CD4-positive, alpha-beta T cell treated with Interleukin-15 for 4 hours (primary cell): ENCODE measurements at places on chromosomes 16 and 17.

DNA sequence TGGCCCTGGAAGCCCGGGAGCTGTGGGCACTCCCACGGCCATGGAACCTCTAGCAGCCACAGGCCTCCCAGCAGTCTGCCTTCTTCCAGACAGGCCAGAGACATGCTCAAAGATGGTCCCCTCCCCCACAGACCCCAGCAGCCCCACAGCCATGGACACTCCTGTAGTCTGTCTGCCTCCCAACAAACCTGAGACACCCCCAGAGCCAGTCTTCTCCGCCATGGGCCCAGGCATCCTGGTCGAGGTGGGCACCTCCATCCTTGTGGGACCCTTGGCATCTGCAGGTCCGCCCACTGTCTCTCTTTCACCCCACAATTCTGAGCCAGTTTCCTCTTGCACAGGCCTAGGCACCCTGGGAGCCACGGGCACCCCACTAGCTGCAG is 3.1 kb downstream of the KIAA0753 start:
- no peak for DNase-seq

GRCh38 chr17:31680126-31680525 is 178.9 kb downstream of the COPRS start:
- DNase-seq, result peak; percentile 4

DNA sequence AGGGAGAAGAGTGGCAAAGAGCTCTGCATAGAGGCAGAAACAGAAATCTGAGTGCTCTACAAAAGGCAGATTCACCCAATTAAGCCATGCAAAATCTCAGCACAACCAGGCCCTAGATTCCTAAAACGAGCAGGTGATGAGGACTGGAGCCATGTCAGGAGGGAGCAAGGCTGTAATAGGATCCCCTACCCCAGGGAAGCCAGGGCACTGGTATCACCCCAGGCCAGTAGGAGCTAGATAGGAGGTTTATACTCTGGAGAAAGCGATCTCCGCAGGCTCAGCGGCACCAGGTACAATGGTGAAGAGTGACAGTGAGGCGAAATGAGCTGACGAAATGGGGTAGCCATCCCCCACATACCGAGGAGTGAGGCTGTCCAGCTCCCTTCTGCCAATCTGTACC is 171.5 kb downstream of the PARN start:
- DNase-seq, result no peak

DNA sequence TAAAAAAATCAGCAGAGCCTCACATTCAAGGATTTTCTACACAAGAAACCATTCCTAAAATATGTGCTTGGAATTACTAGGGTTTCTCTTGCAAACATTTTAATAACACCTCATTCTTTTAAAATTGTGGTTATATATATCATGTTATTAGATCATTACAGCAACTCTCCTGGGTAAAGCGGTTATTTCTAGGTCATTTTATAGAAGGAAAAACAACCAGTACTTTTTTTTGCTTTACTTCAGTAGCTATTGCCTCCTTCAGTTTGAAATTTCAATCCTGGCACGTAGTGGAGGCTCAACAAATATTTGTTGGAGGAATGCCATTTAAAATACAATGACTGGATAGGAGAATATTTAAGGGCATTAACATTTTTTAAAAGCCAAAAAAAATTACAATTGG is 220.6 kb downstream of the CDRT15L2 start:
- DNase-seq, result no peak

GRCh38 chr16:15617901-15618300 is 25.1 kb downstream of the MARF1 start:
- no peak for DNase-seq

DNA sequence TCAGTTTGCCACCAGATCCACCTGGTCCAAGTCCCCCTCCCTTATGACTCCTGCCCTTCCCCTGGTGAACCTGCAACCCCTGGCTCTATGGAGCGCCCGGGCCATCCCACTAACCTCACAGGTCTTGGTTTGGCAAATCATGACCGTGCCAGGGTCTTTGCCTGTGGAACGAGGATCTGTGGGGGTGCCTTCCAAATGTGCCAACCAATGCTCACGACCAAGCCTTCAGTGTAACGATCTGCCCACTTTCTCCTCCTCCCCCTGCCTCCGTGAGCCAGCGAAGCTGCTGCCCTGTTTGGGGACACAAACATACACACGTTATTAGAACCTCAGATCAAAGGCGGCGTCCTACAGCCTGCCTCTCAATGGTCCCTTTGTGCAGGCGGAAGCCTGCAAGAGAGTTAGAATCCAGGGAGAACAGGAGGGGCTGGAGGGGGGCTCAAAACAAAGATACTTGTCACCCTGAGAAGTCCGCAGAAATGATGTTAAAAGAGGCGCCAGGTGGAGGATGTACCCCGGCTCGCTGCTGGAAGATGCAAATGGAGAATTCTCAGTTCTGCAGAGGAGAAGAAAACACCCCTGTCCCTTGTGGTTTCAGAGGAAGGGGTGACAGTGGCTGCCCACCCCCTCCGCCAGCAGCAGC is 9.0 kb upstream of the NKD1 start:
- no peak for DNase-seq

DNA sequence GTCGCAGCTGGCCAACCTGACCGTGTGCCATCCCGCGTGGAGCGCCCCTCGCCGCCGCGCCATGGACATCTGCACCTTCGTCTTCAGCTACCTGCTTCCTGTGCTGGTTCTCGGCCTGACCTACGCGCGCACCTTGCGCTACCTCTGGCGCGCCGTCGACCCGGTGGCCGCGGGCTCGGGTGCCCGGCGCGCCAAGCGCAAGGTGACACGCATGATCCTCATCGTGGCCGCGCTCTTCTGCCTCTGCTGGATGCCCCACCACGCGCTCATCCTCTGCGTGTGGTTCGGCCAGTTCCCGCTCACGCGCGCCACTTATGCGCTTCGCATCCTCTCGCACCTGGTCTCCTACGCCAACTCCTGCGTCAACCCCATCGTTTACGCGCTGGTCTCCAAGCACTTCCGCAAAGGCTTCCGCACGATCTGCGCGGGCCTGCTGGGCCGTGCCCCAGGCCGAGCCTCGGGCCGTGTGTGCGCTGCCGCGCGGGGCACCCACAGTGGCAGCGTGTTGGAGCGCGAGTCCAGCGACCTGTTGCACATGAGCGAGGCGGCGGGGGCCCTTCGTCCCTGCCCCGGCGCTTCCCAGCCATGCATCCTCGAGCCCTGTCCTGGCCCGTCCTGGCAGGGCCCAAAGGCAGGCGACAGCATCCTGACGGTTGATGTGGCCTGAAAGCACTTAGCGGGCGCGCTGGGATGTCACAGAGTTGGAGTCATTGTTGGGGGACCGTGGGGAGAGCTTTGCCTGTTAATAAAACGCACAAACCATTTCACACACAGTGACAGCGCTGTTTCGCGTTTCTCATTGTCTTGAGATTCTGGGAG is 2.0 kb upstream of the ZACN start:
- no peak for DNase-seq

- DNase-seq, result no peak
Measured at GRCh38 chr17:51319186-51319585, 58.8 kb downstream of the UTP18 start.

DNA sequence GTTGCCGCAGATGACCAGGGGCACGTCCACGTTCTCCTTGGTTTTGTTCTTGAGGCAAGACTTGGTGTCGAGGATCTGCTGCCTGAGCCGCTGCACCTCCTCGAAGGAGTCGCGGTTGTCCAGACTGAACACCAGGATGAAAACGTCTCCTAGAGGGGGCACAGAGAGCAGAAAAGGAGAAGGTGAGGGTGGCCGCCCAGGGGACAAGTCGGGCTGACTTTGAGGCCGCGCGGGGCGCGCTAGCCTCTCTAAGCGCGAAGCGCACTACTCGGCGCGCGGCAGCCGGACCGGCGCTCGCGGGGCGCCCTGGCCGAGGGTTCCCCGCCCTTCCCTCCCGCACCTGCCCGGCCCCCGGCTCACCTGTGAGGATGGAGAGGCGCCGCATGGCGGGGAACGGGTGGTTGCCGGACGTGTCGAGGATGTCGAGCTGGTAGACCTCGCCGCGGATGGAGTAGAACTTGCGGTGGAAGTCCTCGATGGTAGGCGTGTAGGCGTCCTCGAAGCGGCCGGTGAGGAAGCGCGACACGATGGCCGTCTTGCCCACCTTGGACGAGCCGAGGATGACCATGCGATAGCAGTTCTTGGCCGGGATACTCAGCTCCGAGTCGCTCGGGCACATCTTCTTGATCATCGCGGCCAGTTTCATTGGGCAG is 533 bp downstream of the RASD1 start:
- peak; percentile 10 for DNase-seq

DNA sequence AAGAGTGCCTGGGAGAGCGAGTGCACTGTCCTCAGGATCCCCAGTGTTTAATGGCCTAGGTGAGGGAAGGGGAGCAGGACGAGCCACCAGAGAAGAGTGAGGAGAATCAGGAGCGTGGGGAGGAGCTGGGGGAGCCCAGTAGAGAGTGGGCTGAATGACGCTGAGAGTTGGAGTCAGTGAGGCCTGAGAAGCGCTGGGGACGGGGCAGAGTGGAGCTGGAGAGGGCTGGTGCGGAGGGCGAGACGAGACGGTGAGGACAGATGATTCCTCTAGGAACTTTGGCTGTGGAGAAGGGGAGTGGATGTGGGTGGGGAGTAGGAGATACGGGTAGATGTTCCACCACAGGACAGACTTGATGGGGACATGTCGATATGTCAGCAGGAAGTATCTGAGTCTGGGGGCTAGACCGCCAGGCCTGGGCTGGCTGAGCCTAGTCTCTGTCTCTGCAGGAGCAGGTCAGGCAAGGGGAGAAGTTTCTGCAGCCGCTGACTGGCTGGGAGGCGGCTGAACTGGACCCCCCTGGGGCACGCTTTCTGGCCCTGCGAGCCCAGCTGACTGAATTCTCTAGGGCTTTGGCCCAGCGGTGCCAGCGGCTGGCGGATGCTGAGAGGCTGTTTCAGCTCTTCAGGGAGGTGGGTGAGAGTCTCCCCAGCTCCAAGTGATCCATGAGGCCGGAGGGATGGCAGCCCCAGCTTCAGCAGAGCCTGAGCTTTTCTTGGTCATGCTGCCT is 4.7 kb downstream of the PLEKHG4 start:
- no peak for DNase-seq

DNA sequence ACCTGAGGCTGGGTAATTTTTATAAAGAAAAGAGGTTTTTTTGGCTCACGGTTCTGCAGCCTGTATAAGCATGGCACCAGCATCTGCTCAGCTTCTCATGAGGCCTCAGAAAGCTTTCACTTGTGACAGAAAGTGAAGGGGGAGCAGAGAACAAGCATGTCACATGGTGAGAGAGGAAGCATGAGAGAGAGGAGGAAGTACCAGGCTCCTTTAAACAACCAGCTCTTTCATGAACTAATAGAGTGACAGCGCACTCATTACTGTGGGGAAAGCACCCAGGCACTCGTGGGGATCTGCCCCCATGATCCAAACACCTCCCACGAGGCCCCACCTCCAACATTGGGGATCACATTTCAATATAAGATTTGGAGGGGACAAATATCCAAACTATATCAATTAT is 86.8 kb downstream of the USP32 start:
- DNase-seq, result peak; percentile 12

DNA sequence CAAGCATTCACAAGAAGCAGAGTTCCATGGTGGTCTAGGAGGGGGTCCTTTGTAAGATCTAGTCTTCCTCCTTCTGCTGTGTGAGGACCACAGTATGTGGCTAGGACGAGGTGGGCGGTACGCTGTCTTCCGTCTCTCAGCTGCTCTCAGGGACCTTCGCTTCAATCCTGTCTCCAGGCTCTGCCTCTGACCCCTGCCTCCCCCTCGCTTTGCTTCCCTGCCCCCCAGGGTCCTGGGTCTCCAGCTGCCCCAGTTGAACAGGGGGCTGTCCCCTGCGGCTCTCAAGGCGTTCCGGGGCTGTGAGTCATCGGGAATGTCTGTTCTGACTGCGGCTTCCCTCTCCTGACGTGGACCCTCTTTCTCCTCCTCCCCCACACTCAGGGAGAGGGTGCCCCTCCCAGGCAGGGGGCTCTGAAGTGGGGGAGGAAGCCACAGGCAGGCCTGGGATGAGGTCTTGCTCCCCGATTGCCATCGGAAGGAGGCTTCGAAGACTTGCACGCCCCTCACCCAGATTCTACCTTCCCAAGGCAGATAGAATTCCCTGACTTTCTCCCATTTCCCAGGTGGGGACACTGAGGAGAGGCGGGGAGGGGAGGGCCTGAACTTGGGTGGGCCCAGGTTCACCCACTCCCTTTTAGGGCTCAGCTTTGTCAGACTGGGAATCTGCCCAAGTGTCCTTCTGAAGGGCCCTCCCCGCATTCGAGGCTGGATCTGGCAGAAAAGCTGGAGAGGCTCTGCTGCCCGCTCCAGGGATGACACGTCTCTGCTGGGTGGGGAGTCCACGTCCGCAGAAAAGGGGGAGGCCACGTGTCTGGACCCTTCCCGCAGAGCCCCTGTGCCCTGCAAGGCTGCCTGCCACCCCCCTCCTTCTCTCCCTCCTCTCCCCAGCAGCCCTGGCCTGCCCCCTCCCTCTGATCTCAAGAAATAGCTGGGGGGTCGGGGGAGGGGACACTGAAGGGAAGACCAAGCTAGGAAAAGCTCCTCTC is 9.1 kb upstream of the COL1A1 start:
- DNase-seq, result no peak

GRCh38 chr16:68404736-68405345 is 43.5 kb downstream of the SMPD3 start:
- DNase-seq, result no peak

DNA sequence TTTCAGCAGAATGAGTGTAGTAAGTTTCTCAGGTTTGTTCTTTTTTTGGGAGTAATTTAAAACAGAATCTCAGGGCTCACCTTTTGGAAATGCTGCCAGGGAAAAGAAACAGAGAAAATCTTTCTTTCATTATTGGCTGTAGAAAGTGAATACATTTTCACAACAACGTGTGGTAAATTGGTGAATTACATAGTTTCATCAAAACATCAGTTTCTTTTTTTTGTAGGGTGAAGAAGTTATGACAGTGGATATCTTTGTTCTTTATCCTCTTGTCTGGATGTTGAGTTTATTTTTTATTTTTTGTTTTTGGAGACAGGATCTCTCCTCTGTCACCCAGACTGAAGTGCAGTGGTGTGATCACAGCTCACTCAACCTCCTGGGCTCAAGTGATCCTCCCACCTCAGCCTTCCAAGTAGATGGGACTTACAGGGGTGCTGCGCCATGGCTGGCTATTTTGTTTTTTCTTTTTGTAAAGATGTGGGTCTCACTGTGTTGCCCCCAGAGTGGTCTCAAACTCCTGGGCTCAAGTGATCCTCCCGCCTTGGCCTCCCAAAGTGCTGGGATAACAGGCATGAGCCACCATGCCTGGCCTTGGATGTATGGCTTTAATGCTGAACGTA is 2.4 kb downstream of the ZNF267 start:
- no peak for DNase-seq
